NCI-H2171 treated with DMSO at 0.1 percent for 48 hours (cell line): ENCODE measurements at places on chromosomes 12 and 14.

- DNase-seq, result peak; percentile 81
These were observed 21.3 kb downstream of the FKBP11 start for GRCh38 chr12:48903982-48904411.

DNA sequence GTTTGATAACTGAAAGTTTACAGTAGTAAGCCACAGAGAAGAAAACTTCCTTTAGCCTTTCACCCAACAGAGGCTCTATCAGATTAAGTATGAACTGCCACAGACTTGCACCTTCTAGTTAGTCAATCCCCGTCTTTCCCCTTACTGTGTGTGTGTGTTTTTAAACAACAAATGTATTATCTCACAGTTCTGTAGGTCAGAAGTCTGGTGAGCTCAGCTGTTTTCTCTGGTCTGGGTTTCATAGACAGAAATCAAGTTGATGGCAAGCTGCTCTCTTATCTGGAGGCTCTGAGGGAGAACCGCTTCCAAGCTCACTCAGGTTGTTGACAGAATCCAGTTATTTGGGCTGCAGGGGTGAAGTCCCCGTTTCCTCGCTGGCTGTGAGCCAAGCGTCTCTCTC is 320.5 kb downstream of the PRKD1 start:
- DNase-seq, result no peak

DNA sequence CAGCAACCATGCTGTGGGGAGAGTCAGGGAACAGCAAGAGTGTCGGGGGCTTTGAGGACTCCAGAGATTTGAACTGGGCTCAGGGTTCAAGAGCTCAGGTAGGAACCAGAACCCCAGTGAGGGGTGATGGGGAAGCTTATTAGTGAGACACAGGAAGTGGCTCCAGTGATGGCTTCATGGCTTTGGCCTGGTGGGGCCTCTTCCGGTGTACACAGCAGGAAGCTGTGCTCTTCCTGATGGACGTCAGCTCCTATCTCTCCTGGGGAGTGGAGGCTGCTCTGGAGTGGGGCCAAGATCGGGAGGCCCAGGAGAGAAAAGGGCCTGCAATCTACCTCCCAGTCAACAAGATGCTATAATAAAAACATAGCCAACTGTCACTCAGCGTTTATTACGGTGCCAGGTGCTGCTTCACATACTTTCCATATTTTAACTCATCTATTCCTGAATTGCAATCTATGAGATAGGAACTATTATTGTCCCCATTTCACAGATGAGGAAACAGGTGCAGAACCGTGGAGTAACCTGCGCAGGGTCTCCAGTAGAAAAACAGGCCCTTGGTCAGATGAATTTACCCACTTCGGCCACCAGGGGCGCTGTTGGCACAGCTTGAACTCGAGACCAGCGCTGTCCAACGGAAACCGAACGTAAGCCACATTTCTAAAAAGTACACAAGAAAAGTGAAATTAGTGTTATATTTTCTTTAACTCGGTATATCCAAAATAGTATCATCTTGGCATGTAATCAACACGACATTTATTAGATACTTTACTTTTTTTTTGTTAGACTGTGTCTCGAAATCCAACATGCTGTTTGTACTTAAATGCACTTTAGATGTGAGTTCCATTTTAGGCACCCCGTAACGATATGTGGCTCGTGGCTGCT is 63.6 kb upstream of the DLK1 start:
- DNase-seq, result peak; percentile 96

DNA sequence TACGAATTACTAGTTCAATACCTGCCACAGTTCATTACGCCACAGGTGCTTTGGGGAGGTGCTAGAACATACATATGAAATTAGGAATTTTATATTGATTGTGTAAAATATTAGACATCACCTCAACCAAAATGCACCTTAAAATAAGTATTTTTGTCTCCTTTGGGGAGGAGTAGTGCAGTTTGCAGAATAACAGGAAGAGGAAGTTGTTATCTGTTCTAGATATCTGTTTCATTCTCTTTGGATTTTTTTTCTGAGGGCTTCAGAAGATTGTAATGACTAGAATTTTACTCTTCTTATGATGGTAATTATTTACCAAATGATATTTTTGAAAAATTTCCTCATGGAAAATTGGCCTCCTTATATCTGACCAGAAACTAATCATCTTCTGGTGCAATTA is 9.9 kb upstream of the GYS2 start:
- no peak for DNase-seq

GRCh38 chr12:106302401-106303201 is at the start of gene TCP11L2:
TCP11L2 (plus strand) TSS chr12:106302733; CDS start chr12:106311076, 8,343 bp downstream.
- DNase-seq, result peak; percentile 81

DNA sequence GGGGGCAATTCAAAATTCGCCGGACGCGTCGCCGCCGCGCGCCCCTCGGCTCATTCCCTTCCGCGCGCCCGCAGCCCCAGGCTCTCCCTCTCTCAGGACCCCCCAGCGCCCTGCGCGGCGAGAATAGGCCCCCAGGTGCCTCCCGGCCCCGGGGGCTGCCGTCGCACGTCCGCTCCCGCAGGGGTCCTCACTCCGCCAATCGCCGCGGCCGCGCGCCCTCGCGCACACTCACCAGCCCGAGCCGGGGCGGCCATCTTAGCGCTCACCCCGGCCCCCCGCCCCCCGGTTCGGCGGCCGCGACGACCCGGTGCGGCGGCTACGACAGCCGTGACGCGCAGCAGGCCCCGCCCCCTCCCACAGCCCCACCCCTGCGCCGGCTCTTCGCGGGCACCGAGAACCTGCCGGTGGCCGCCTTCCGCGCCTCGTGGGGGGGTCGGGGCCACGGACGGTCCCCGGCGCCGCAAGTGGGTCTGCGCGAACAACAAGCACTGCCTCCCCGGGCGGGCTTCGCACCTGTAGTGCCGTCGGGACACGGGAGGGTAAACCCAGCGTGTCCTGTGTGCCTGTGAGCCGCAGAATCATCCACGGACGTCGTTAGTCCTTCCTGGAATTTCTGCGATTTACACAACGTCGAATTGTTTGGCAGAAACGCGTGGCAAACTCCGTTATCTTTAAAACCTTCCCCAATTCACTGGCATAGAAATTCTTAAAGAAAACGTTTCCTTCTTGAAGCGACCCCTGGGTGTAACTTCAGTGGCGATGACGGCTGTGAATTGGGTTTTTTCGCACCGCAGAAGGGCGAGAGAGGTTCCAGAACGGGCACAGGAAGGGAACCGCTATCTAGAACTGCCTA is 2.5 kb downstream of the USP44 start:
- peak; percentile 62 for DNase-seq

GRCh38 chr12:51390457-51390856 is 749 bp downstream of the GALNT6 start:
- no peak for DNase-seq

GRCh38 chr12:98446682-98447081 is 68.7 kb upstream of the TMPO start:
- no peak for DNase-seq

DNA sequence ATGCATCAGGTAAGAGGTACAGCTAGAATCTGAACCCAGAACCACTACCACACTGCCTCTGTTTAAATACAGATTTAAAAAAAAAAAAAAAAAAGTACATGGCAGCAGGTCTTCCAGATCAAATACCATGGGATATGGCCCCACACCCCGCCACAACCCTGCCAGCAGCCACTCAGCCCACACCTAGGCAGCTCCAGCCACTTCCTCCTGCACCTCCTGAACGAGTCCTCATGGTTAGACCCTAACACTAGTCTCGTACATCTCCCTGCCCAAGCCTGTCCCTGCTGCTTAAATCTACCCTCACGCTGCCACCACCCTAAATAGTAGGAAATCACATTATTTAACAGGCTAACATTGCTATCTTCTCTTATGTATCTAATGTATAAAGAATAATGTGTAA is 12.6 kb downstream of the SETD3 start:
- DNase-seq, result no peak

DNA sequence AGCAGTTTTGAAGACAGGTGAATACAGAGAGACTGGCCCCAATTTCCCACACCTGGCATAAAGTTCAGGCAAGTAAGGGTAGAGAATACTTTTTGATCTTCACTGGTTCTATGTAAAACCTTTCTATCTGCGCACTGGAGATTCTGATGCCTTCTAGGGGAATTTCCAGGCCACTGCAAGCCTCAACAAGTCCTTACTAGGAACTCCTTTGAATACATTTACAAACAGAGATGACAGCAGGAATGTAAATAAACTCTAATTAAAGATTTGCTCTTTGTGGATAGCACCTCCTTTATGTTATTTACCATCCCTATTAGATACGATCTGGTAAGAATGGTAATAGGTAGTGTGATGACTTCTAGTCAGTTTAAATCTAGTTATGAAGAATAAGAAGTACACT is 69.2 kb downstream of the NTN4 start:
- DNase-seq, result no peak

DNA sequence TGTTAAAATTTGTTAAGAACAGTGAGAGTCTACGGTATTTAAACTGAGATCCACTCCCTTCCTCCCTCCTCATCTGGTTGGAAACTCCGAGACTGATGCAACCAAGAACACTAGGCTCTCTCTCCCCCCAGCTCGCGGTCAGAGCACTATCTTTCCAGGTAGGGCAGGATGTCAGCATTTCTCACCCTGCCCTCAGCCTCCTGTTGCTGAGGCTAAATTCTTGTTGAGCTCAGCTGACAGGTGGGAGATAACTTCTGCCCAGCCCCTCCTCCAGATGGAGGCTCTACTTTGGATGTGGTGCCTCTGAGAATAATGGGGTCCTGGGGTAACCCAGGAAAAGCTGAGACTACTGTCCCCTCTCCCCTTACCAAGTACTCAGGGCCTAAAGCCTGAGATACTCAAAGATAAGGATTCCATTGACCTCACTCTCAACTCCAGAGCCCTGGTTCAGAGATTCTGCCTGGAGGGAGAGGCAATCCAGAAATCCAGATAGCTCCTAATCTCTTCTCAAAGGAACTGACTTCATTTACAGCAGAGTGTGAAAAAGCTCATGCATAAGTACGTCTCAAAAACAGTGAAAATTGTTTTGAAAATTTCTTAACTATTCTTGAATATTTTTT is 110.1 kb downstream of the EML5 start:
- no peak for DNase-seq

GRCh38 chr14:21168055-21168454 is 12.2 kb upstream of the OR5AU1 start:
- DNase-seq, result no peak

GRCh38 chr12:64389154-64389553 is 1.4 kb downstream of the C12orf56 start:
- peak; percentile 98 for DNase-seq

DNA sequence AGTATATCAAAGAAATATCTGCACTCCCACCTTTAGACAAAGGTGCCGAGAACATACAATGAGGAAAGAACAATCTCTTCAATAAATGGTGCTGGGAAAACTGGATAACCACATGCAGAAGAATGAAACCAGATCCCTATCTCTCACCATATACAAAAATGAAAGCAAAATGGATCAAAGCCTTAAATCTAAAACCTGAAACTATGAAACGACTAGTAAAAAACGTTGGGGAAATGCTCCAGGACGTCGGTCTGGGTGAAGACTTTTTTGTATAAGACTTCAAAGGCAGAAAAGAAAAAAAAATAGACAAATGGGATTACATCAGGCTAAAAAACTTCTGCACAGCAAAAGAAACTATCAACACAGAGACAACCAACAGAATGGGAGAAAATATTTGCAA is 83.8 kb downstream of the PPM1A start:
- DNase-seq, result no peak

DNA sequence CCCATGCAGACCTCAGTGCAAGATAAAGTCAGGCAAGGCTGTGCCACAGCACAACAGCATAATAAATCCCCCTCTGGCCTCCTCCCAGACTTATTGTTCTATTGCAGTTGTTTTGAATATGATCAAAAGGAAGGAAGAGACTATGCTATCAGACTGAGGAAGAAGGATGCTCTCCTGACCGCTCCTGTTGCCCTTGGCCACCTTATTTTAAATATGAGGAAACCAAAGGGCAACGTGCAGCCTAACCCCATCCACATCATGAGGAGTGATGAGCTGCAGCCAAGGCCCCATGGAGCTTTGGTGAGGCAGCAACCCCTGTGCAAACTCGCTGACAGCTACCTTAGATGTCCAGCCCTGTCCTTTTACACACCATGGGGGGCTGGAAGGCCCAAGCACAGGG is 291.7 kb downstream of the ZFP36L1 start:
- no peak for DNase-seq

DNA sequence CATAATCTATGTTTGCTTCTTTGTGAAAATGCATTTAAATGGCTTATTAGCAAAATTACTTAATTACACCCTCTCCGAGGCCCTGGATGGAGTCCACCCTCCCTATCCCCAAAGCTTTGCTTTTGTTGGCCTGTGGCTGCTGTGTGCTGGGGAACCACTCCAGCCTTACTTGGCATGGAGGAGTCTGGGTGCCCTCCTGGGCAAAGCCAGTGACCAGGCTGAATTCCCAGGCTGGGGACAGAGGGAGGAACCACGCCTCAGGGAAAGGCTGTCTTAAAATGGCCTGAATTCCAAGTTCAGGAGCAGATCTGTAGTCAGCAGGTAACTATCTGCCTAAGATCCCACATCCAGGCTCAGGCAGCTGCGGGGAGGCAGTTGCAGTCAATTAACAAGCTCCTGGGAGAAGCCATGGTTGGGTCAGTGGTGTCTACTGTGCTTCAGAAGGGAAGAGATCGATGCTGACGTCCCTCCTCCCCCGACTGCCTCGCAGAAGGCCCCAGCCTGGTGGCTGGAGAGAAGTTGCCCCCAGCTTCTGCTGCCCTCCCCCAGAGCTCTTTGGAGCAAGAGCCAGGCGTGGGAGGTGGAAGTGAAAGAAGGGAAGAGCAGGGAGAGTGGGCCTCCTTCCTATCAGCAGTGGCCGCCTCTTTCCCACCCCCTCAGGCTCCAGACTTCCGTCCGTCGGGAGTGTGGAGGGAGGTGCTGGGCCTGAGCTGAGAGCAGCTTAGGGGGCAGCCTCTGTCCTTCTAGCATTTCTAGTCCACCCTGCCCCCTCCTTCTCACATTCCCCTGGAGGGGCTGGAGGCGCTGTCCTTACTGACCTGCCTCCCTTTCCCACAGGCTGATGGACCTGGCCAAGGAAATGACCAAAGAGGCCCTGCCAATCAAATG is 11.3 kb downstream of the VASH1 start:
- no peak for DNase-seq

- DNase-seq, result no peak
These were observed 2.0 kb downstream of the DDIT3 start for GRCh38 chr12:57518176-57518919.

GRCh38 chr12:56119361-56119796 is 1.3 kb downstream of the ZC3H10 start:
- DNase-seq, result peak; percentile 87

GRCh38 chr12:80445083-80445793 is 1.2 kb downstream of the PTPRQ start:
- DNase-seq, result no peak

GRCh38 chr14:50311337-50311971 is 575 bp downstream of the L2HGDH start:
- peak; percentile 63 for DNase-seq
